ENCODE measurements at places on chromosomes 3 and 15. TPM values are rescaled to one million over a fixed set of nuclear protein-coding genes. Genes with fewer than 3 reads are reported as not detected.

Gene ADAMTS17
- total RNA-seq = 0.81 TPM

- no peak overlapping the region for H3K4me3 ChIP-seq
- peaks cover 37% of the 10 kb centered on the region for H3K4me1 ChIP-seq
- H3K36me3 ChIP-seq = no peaks in the 10 kb centered on the region
- peak overlapping the region; percentile 19 for H3K27ac ChIP-seq
- peak; percentile 51 for DNase-seq
- peaks cover 10% of the 10 kb centered on the region for H3K27me3 ChIP-seq
Observed at GRCh38 chr15:62153228-62153627, 11.9 kb downstream of the C2CD4B start.

DNA sequence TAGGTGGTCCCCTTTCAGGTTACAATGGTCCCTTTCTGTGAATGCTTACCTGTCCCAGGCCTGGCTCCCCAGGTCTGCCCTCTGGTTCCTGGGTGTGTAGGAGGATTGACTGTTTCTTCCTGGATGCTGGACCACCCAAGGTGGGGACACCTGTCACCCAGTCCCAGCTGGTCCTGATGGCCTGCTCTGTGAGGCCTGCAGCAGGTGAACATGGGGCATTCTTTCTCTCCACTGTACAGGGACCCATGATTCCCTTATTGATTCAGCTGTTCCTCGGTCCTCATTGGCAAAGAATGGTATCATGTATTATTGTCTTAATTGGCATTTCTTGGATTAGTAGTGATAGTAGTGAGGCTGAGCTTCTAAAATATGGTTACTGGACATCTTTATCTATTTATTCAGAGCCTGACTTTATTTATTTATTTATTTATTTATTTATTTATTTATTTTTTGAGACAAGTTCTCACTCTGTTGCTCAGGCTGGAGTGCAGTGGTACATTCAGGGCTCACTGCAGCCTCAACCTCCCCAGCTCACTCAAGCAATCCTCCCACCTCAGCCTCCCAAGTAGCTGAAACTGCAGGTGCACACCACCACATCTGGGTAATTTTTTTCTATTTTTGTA, 8.8 kb upstream of the DNAJA4 start:
- H3K4me3 ChIP-seq = no peak overlapping the region
- no peak overlapping the region for H3K27ac ChIP-seq
- no peaks in the 10 kb centered on the region for H3K4me1 ChIP-seq
- H3K36me3 ChIP-seq = no peaks in the 10 kb centered on the region
- no peak for DNase-seq

- H3K27ac ChIP-seq = no peak overlapping the region
- H3K27me3 ChIP-seq = peaks cover 4% of the 10 kb centered on the region
- no peak for DNase-seq
- H3K4me1 ChIP-seq = peaks cover 10% of the 10 kb centered on the region
- H3K36me3 ChIP-seq = peaks cover 1% of the 10 kb centered on the region
Observed at GRCh38 chr3:142997330-142997729, 4.0 kb upstream of the U2SURP start.

DNA sequence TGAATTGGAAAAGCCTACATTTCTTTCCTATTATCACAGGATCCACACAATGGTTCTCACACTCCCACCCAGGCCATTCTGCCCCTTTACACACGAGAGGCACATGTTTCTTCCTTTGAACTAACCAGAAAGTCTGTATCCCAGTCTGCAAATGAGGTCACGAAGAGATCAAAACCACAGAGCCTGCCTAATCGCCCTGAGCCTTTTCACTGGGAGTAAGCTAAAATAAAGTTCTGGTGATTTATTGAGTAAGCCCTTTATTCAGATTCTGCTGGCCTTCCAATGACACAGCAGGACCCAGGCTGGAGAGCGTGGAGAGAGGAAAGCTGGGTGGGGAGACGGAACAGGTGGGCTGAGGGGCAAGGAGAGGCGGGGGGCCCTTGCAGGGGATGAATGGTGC, 78.7 kb downstream of the ATP1B3 start:
- no peak overlapping the region for H3K4me3 ChIP-seq
- no peak for DNase-seq
- no peak overlapping the region for H3K27ac ChIP-seq
- peaks cover 4% of the 10 kb centered on the region for H3K4me1 ChIP-seq

DNA sequence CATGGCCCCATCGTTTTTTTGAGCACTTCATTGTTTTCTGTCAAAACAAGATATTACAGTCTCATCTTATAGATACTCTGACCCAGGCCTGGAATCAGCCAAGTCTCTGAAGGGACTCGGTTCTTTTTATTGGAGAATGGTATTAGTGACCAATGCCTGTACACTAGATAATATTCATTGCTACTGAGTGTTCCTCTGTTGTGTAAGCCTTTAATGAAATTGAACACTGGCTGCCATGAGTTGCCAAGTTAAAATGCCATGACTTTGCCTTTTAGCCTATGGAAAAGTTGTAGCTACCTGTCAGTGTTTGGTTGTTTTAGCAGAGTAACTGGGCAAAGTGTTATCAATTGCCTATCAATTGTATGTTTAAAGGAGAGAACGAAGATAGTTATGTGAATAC, 134.0 kb downstream of the AKAP13 start:
- peaks cover 2% of the 10 kb centered on the region for H3K36me3 ChIP-seq
- H3K27me3 ChIP-seq = no peaks in the 10 kb centered on the region
- H3K4me3 ChIP-seq = no peak overlapping the region
- H3K4me1 ChIP-seq = peaks cover 36% of the 10 kb centered on the region
- no peak for DNase-seq

- peaks cover 3% of the 10 kb centered on the region for H3K36me3 ChIP-seq
- H3K4me3 ChIP-seq = no peak overlapping the region
- H3K4me1 ChIP-seq = peaks cover 33% of the 10 kb centered on the region
- no peak overlapping the region for H3K27ac ChIP-seq
- peak; percentile 25 for DNase-seq
Observed at GRCh38 chr15:60819860-60820259, 340.9 kb upstream of the ICE2 start.

GRCh38 chr3:12662593-12663400, 1.1 kb downstream of the RAF1 start:
- peaks cover 37% of the 10 kb centered on the region for H3K4me1 ChIP-seq
- H3K27me3 ChIP-seq = no peaks in the 10 kb centered on the region
- H3K27ac ChIP-seq = peak overlapping the region; percentile 91

GRCh38 chr3:115698851-115699591, 75.7 kb downstream of the GAP43 start:
- H3K27ac ChIP-seq = no peak overlapping the region
- no peaks in the 10 kb centered on the region for H3K27me3 ChIP-seq
- no peak for DNase-seq

DNA sequence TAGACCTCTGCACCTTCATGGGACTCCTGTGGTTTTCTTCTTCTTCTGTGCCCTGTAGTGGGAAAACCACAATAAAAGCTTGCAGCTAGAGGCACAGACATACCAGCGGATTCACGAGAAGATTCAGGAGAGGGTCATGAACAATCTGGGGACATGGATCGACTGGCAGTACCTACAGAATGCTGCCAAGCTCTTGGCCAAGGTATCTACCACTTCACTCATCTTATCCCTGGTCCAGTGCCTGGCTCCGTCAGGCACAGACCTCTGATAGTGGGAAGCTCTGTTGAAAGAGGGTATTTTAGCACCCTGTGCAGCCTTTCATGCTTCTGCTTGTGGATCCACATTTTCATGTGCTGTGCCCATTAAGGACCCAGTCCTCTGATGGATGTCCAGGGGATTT, 9.7 kb upstream of the P4HTM start:
- H3K4me3 ChIP-seq = no peak overlapping the region
- no peak overlapping the region for H3K27ac ChIP-seq
- no peak for DNase-seq
- H3K27me3 ChIP-seq = no peaks in the 10 kb centered on the region

- H3K4me3 ChIP-seq = no peak overlapping the region
- H3K36me3 ChIP-seq = peaks cover 17% of the 10 kb centered on the region
- no peaks in the 10 kb centered on the region for H3K27me3 ChIP-seq
- no peaks in the 10 kb centered on the region for H3K4me1 ChIP-seq
Observed at GRCh38 chr3:38016410-38016809, 13.0 kb downstream of the PLCD1 start.

Gene LRRC34
- 3.9 TPM for total RNA-seq

DNA sequence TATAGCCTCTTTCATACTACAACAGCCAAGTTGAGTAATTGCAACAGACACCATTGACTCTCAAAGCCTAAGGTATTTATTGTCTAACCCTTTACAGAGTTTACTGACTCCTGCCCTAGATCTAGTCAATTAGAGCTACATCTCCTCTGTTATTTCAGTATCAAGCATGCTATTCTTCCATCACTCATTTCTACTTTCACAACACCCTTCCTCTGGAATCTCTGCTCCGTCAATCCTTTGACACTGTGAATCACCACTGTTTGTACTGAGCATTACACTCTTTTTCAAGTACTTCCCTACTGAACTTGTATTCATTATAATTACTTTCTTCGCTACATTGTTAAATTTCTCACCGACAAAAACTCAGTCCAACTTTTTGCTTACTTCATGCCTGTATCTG, 121.8 kb downstream of the ZNF609 start:
- H3K27me3 ChIP-seq = no peaks in the 10 kb centered on the region
- peaks cover 46% of the 10 kb centered on the region for H3K4me1 ChIP-seq
- H3K4me3 ChIP-seq = no peak overlapping the region
- H3K27ac ChIP-seq = no peak overlapping the region
- peaks cover 5% of the 10 kb centered on the region for H3K36me3 ChIP-seq

Gene PAQR5
- not detected for total RNA-seq

- H3K27me3 ChIP-seq = peaks cover 4% of the 10 kb centered on the region
- peaks cover 4% of the 10 kb centered on the region for H3K4me1 ChIP-seq
- no peak overlapping the region for H3K27ac ChIP-seq
- H3K4me3 ChIP-seq = no peak overlapping the region
- no peaks in the 10 kb centered on the region for H3K36me3 ChIP-seq
Observed at GRCh38 chr3:136074546-136075170, 109.1 kb downstream of the PPP2R3A start.

- no peaks in the 10 kb centered on the region for H3K4me1 ChIP-seq
- no peak for DNase-seq
- no peak overlapping the region for H3K27ac ChIP-seq
Observed at GRCh38 chr3:8777201-8777977, 8.0 kb upstream of the OXTR start.

- DNase-seq = peak; percentile 75
- peak overlapping the region; percentile 97 for H3K27ac ChIP-seq
- H3K27me3 ChIP-seq = peaks cover 2% of the 10 kb centered on the region
- no peaks in the 10 kb centered on the region for H3K36me3 ChIP-seq
Observed at GRCh38 chr15:59918994-59919951, 84.8 kb upstream of the FOXB1 start.

Measured in activated naive CD4-positive, alpha-beta T cell treated with anti-CD3 and anti-CD28 coated beads for 36 hours (primary cell).